ENCODE measurements at places on chromosomes 1 and 21.

GRCh38 chr1:164602101-164602422, 43.1 kb downstream of the PBX1 start:
- DNase-seq = no peak

DNA sequence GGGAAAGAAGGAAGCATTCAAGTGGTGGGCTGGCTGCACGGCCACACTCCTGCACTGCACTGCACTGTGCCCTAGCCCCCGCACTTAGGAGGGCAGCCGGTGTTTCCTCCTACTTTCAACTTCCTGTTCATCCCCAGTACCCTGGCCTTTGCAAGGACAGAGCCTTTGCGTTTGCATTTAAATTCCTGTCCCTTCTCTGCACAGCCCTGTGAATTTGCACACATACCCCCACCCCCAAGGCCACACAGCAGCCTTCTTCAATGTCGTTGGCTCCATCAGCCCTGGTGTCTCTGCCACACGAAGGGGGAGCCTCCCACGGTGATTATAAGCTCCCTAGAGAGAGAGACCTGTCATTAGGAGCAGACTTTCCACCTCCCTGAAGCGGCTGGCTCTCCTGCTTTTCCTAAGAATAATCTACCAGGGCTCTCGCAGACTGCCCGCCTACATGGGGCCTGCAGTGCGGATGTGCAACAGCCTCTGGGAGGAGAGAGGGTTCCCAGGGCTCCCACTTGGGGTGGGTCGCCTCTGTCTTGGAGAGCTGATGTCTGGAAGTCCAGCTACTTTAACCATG, 13.2 kb upstream of the SLC45A3 start:
- no peak for DNase-seq

GRCh38 chr1:186099336-186100104, 275.5 kb downstream of the TPR start:
- no peak for DNase-seq

DNA sequence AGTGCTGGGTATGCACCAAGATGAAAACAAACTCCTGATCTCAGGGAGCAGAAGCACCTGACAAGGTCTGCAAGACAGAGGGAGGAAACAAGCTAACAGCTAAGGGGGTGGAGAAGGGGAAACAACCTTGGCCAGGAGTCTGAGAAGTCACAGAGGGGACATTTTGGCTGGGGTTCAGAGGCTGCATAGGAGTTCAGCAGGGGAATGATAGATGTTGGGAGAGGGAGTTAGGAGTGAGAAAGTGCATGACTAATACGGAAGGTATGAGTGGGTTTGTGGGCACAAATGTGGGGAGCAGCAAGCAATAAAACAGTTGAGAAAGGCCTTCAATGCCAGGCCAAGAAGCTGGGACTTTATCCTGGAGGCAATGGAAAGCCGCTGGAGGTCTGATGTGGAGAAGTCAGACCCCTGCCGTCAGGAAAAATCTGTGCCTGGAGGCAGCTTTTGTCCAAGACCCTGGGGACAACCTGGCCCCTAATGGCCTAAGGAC, 16.4 kb downstream of the EPHA2 start:
- DNase-seq = no peak

GRCh38 chr1:101165954-101166353, 70.9 kb upstream of the S1PR1 start:
- no peak for DNase-seq
